Stimulated activated CD8-positive, alpha-beta memory T cell treated with anti-CD3 and anti-CD28 coated beads, Interleukin-4, amount 100 ng/mL, for 1 hour (primary cell): ENCODE measurements at places on chromosomes 2 and 18.

GRCh38 chr18:62812242-62812641, 96.9 kb downstream of the PHLPP1 start:
- no peak for DNase-seq

GRCh38 chr18:74446631-74447403, 10.3 kb downstream of the DIPK1C start:
- DNase-seq: no peak

DNA sequence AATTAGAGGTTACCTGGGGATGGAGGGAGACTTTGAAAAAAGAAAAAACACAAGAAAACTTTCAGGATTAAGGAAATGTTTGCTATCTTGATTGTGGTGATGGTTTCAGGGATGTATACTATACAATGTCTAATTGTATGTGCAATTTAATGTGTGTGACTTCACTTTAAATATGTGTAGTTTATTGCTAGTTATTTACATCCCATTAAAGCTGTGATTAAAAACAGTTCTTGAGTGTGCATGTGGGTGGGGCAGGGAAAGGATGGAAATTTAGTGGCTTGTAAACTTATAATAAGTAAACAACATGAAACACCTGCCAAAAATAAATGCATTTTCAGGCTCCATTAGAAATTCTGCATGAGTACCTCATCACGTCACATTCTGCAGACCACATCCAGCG, 167.0 kb downstream of the MYO5B start:
- DNase-seq: no peak

- no peak for DNase-seq
These were observed 137.7 kb downstream of the ABCA12 start for GRCh38 chr2:215000721-215001120.

- peak; percentile 13 for DNase-seq
These were observed at the start of gene ABI2 for GRCh38 chr2:203327901-203328759. Gene ABI2, plus strand, starts transcription at chr2:203328394. Its CDS starts 121 bp downstream, at chr2:203328515.

- DNase-seq: no peak
These were observed 288.8 kb upstream of the PIK3C3 start for GRCh38 chr18:41666231-41666630.

DNA sequence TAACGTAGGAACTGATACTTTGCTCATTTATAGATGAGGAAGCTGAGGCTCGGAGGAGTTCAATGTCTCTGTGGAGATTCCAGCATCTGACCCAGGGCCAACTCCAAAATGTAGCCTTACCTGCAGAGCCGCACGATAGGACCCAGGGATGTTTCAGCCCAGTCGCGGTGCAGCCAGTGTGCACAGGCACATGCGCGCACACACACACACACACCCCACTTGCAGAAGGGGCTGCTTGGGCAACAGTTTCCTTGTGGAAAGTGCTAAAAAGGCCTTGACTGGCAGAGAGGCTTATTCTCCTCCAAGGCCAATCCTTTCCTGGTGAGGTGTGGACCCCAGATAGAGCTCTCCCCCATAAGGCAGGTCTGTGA, 101.7 kb downstream of the ZFP36L2 start:
- DNase-seq: no peak

- no peak for DNase-seq
These were observed 148.9 kb upstream of the BCL2L11 start for GRCh38 chr2:110971811-110972210.

- no peak for DNase-seq
These were observed 236.4 kb downstream of the PIEZO2 start for GRCh38 chr18:10912790-10913545.

- no peak for DNase-seq
These were observed 223.7 kb downstream of the SOX11 start for GRCh38 chr2:5915881-5916310.

DNA sequence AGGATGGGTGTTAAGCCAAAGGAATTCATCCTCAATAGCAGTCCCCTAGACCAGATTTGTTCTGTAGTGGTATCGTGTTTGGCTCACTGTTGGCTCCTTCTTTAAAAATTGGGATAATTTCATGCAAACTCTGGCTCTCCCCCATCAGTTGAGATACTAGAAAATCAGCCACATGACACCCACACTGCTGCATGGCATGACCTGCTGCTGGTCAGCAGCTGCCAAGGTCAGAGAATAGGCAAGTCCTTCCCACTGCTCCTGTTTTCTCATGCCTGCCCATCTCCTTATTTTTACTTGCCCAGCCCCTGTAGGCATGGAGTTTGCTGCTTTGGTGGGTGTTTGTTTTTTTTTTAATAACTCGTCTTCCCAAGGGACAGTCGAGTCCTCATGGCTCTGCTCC, 1.0 kb upstream of the SNRNP200 start:
- DNase-seq: no peak

- no peak for DNase-seq
These were observed 670.7 kb upstream of the ZNF804A start for GRCh38 chr2:183927406-183928325.

DNA sequence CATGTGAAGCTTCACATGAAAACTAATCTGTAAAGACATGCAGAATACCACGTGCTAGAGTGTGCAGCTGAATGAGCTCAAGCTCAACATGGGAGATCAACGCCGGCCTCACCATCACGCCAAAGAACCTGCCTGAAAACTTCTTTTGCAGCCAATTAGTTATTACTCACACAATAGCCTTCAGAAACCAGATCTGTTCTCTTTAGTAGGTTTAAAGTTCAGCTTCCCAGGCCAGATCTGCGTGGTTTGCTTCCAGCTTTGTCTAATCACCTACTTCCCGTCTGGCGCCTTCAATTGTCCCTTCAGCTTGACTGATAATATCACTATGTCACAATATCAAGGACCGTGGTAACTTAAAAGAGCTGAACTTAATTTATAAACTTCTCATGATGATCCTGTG, 68.0 kb upstream of the ZNF236 start:
- no peak for DNase-seq

GRCh38 chr2:43484323-43484930, 111.4 kb downstream of the THADA start:
- DNase-seq: no peak

- DNase-seq: no peak
These were observed 80.1 kb downstream of the FHOD3 start for GRCh38 chr18:36377626-36378025.

GRCh38 chr2:119137502-119137901, 21.0 kb downstream of the C1QL2 start:
- DNase-seq: no peak

GRCh38 chr2:62586981-62587380, 81.0 kb upstream of the TMEM17 start:
- no peak for DNase-seq

DNA sequence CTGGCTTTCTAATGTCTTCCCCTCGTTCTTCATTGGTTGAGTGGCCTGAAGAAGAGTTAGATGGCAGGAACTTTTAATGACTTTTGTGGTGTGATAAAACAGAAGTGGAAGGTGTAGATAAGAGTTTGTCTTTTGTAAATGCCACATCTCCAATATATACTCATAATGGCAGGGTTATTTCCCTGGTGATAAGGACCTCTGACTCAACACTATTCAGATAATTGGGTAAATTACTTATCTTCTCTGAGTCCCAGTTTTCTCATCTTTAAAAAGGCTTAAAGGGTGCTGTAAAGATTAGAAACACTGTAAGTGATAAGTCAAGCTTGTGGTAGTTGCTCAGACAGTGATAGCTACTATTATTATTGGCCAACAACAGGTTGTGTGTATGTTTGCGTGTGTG, 9.5 kb downstream of the KLHL14 start:
- no peak for DNase-seq

DNA sequence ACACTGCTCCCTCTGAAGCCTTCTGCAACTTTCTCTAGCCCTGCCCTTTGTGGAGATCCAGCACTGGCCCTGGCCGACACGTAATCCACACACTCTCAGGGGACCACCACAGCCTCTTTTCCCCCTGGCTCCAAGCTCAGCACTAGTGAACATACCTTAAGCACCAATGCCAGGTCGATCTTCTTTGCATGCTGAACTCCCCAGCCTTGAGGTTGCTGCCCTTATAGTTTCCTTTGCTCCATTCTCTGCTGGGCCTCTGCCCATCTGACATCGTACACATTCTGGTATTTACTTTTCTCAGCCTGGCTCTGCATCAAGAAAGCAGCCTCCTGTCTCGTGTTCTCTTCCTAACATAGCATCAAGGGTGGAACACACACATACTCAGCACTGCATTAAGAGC, 361.5 kb downstream of the LPIN1 start:
- DNase-seq: no peak

DNA sequence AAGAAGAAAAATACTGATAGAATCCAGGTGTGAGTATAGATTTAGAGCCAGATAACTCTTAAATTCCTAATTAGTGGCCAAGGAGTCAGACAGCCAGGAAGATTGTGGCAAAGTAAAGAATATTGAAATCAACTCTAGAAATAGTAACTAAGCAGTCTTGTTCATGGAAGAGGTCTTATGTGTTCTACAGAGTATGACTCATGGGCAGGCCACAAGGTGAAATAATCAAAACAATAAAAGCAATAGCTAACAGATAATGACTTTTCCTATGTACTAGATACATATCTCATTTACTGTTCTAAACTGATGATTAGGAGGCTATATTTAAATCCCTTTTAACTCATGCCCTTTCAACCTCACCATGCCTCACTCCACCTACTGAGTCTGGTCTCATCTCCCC, 227.4 kb upstream of the COL3A1 start:
- no peak for DNase-seq

GRCh38 chr18:3912705-3913104, 462.7 kb downstream of the TGIF1 start:
- DNase-seq: no peak

DNA sequence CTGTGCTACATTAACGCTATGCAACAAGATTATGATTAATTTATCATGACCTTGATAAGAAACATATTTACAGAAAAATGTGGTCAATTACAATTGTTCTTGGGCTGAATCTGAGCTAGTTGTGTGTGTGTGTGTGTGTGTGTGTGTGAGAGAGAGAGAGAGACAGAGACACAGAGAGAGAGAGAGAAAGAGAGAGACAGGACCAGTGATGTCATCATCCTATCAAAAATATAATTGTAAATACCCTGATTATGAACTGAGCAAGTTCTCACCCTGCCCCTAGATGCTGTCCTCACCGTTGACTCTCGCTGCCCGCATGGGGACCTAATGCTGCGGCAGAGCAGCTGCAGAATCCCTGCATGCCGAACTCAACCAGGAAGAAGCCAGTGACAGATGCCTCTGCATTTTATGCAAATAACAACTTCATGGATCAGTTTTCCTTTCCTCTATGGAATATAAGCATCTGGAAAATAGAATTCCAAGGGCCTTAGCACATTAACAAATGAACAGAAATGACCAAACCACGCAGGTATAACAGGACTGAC, 512.5 kb downstream of the PLCL1 start:
- no peak for DNase-seq

DNA sequence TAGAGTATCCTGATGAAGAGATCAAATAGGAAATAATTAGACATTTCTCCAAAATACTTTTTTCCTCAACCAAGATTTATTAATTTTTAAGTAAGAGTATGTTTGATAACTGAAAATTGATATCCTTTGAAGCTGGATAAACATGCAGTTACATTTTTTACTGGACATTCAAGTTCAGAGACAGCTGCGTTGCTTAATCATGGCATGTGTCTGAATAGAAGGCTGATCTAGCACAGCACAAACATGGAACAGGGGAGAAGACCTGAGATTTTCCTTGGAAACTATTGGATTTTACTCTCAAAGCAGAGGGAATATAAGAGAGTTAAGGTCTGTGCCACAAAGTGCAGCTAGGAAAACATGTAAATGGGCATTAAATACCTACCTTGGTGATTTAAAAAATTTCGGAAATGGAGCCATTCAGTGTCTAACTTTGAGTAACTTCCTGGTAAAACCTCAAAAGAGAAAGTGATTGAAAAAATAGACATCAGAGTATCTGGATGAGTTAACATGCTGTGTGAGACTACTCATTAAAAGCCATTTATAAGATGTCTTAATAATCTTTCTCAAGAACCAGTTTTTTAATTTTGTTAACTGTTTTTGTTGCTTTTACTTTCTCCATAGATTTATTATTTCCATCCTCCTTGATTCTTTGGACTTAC, 31.8 kb downstream of the CRIM1 start:
- DNase-seq: no peak

GRCh38 chr2:224086226-224086914, 47.3 kb upstream of the SERPINE2 start:
- no peak for DNase-seq

DNA sequence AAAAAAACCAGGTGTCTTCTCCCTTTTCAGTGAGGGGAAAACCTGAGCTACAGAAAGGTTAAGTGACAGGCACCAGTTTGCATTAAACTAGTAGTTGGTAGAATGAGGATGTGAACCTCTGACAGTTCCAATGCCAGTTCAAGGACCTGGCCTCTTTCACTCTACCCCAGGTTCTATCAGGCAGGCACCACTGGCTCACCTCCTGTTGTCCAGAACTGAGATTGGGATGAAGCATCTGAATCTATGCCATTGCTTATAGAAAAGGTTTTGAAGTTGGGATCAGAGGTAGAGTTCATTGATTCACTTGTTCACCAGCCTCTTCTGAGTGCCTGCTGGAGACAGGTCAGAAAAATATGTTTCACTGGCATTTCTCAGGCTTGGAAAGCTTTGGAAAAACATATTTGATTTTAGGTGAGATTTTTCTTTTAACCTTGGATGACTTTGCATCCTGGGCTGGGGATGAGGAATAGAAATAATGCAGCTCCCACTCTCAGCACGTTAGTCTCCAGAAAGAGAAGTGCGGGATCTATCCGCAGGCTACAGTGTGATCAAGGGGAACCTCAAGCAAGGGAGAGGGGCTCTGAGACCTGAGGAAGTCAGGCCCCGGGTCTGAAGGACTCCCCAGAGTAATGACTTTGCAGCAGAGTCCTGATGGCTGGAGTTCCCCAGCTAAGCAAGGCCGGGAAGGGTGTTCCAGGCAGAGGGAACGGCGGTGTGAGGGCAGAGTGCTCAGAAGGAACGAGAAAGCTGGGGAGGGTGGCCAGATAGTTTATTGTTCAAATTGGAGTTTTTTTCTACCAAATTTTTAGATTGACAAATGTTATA, 250.3 kb downstream of the MYCN start:
- no peak for DNase-seq

DNA sequence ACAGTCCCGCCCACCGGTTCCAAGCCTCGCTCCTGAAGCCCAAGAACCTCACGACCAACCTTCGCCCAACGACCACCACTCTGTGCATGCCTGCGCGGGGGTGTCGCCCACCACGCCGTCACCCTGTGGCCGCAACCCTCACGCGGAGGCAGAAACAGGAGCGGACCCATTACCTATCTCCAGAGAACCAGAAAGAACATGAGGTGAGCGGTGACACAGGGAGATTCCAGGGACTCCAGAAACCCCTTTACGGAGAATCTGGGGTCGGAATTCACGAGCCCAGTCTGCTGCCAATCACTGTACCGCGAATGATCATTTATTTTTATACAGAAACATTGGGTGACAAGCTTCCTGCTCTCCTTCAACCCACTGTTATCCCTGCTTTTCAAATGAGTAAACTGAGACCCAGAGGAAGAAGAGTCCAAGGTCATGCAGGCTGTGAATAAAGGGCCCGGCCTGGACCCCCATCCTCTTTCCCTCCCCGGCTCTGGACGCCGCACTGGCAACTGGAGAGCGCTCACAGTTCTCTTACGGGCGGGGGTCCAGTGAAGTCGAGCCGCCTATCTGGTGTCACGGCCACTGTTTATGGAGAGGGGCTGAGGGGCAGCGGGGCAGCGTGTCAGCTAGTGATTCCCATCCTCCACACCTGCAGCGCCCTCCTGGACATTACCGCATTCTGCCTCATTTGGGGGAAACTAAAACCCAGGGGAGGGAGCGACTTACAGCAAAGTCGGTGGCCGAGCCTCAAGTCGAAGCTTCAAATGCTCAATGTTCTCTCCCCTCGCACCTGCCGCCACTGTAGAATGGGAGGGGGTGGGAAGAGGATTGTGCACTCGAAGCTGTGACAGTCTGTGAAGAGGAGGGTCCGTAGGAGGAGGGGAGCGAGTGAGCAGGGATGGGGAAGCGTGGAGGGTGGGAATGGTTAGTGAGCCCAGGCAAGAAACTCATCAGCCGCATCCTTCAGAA, 723 bp upstream of the SLC30A3 start:
- DNase-seq: no peak
